LNCaP clone FGC (cell line): ENCODE measurements at places on chromosomes 13 and 19.

DNA sequence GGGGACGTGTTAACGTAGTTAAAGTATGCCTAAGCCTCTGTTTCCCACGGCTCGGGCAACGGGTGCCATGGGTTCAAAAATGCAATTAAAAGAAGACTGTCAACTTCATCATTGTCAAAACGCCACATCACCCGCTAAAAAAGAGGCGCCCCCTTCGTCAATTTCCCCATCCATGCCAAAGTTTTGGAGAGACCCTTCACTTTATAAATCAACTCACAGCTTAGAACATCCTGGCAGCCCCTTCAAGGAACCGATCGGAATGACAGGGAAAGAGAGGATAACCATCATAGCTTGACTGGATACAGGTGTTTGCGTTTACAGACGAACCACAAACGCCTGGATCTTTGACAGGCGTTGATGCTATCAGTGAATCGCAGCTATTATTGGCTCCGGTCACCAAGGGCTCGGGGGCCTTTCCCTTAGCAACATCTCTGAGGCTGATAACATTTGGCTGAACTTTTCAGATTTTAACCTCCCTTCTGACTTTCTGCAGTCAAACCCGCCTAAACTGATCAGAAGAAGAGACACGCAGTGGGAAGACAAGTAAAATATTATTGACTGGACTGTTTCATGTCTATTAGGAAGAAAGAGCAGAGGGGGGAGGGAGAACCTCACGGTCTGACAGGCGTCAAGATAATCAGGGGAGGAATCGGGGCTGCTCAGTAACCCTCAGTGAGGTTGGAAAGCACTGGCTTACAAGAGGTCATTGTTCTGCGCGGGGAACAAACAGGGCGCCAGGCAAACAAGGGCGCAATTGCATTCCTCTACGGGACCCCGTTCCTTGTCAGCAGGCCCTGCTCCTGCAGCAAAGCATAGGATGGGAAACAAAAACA, 322.5 kb upstream of the ZNF507 start:
- DNase-seq, result no peak

GRCh38 chr13:106623799-106624460, 56.0 kb upstream of the ARGLU1 start:
- no peak for DNase-seq

- no peak for DNase-seq
These were observed 45.4 kb upstream of the GPR183 start for GRCh38 chr13:99352351-99353245.

DNA sequence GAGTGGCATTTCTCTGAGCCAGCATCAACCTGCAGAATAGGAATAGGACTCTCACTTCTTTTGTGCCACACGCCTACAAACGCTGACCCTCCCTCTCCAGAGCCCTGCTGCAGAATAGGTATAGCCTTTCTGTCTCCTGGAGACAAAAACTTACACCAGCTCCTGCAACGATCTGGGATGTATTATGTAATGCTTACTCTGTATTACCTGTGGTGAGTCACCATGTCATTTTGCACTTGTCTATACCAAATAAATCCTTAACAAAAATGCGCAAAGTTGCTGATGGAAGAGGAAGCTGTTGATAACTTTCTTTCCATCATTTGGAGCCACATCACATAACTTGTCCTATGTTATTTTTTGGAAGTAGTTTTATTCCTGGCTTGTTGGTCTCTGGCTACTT, 155.8 kb upstream of the FNDC3A start:
- no peak for DNase-seq

- DNase-seq, result no peak
These were observed 301.0 kb downstream of the NDFIP2 start for GRCh38 chr13:79781829-79782540.

GRCh38 chr13:35219021-35219420, 257.5 kb downstream of the MAB21L1 start:
- no peak for DNase-seq

GRCh38 chr13:35387682-35388250, 88.7 kb downstream of the MAB21L1 start:
- DNase-seq, result no peak

GRCh38 chr13:105788530-105788929, 746.9 kb downstream of the EFNB2 start:
- no peak for DNase-seq

DNA sequence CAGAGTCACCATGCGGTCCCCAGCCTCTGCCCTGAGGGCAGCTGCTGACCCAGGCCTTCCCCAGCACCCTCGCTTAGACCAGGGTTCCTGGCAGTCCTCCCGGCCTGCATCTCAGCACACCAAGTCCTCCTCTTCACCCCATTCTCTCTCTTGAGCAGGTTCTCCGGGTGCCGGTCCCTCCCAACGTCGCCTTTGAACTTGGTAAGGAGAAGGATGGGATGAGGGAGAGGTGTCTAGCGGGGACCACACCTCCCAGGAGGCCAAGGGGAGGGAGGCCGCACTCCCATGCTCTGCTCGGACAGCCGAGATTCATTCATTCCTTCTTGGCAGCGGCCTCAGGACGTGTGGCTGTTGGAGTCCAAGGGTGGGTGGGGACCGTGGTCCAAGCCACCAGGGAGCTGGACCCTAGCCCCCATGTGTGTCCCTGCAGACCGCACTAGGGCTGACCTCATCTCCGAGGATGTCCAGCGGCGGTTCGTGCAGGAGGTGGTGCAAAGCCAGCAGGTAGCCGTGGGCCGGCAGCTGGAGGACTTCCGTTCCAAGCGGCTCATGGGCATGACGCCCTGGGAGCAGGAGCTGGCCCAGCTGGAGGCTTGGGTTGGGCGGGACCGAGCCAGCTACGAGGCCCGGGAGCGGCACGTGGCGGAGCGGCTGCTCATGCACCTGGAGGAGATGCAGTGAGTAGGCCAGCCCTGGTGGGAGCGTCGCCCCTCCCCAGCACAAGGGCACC, 9.4 kb downstream of the ARHGEF1 start:
- DNase-seq, result no peak

- DNase-seq, result no peak
These were observed 19.8 kb upstream of the RASA3 start for GRCh38 chr13:114152285-114152645.

GRCh38 chr19:30441011-30441410, 68.8 kb downstream of the ZNF536 start:
- no peak for DNase-seq

- DNase-seq, result peak; percentile 61
These were observed 15.4 kb downstream of the FCHO1 start for GRCh38 chr19:17766543-17767131.

- DNase-seq, result no peak
These were observed 11.6 kb upstream of the CLDN10 start for GRCh38 chr13:95540888-95541287.

- DNase-seq, result no peak
These were observed 817.8 kb upstream of the PCDH9 start for GRCh38 chr13:68047889-68048288.

- no peak for DNase-seq
These were observed 7.1 kb downstream of the CD37 start for GRCh38 chr19:49342291-49342721.

GRCh38 chr13:51479199-51479523, 26.3 kb upstream of the INTS6 start:
- DNase-seq, result no peak

GRCh38 chr19:41993612-41994483, at the start of gene ATP1A3:
Gene ATP1A3, minus strand, starts transcription at chr19:41994230. Its CDS starts 154 bp downstream, at chr19:41994076.
- DNase-seq, result no peak

- DNase-seq, result no peak
These were observed 39.3 kb upstream of the KL start for GRCh38 chr13:32976912-32977311.

GRCh38 chr13:88761145-88761544, 1090.0 kb downstream of the SLITRK5 start:
- no peak for DNase-seq

GRCh38 chr13:26051657-26052311, at the start of gene SHISA2:
Gene SHISA2, minus strand, starts transcription at chr13:26052016. Its CDS starts 1,041 bp downstream, at chr13:26050975.
- no peak for DNase-seq

DNA sequence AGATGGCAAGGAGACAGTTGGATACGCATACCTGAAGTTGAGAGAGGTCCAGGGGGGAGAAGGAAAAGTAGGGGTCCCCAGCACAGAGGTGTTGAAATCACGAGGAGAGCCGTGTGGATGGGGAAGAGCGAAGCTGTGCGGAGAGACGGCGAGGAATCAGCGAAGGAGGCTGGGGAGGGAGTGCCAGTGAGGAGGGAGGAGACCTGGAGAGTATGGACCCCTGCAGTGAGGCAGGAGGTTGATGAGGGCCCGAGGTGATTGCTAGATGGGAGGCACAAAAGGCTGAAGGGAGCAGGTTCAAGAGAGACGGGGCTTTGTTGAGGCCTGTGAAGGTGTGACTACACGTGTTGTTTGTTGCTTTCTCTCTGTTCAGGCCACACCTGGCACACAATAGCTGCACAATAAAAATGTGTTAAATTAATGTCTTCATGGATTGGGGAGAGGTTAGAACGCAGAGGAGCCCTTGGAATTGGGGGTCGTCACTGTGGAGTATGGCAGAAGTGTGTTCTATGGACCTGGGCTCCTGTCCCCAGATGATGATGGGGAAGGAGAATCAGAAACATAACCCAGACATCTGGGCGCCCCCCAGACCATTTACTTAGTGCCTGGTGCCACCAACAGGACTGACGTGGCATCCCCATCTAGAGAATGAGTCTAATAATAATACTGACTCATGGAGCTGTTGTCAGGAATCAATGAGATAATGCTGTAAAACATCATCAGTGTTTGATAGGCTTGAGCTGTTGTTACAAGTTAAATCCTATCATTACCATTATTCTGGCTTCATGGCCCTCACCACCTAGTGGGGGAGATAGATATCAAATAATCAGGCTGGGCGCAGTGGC, 137.5 kb downstream of the SIPA1L3 start:
- DNase-seq, result no peak
